AML-193 (cell line): ENCODE measurements at places on chromosomes 2 and 18.

GRCh38 chr18:48985161-48985560 lies 34.4 kb upstream of the SMAD7 start:
- no peak for DNase-seq

DNA sequence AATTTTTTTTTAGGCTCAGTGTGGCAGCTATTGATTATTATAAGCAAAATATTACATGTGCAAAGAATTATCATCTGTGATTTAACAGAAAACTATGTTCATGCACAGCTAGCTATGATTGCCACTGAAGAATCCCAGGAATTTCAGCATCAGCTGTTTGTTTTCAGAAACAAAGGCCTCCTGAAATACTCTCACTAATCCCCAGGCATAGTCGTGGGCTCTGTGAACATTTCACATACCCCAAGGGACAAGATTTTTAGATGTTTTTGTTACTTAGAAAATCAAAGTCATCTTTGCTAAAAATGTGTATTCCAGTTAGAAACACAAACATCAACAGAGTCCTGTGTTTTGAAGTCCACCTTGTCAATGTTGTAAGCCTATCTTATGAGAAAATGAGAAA lies 156.1 kb downstream of the MYO1B start:
- DNase-seq, result no peak

DNA sequence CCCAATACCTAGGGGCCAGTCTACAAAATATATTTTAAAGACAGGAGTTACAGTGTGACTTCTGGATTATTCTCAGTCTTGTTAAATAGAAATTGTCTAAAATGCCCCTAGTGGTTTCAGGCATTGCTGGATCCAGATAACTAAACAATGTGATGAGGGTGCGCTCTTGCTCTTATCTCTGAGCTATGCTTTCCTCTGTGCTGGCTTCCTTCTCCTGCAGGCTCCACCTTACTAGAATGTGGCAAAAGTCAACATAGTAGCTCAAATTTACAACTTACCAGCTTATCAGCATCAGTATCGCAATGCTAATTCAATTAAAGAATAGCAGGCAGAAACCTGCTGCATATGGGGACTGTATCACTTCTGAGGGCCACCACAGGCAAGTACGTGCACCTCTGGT lies 61.3 kb upstream of the RNU4ATAC start:
- DNase-seq, result no peak

- DNase-seq, result no peak
Observed at GRCh38 chr2:75012080-75012479, 53.6 kb downstream of the POLE4 start.

DNA sequence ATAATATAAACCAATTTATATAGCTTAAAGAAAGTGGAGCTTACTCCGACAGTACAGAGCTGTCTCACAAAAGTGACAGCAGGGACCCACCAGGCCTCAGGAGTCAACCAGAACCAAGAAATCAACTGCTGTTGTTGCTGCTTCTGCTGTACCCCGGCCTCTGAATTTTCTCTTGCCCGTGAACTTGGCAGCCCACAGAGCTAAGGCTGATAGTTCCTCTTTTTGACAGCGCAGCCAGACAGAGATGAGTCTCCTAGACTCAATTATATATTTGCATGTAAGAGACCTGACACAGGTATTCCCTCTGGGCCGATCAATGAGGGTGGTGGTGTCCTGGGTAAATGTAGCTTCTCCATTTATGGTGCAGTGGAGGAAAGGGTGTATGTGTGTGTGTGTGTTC lies 109.4 kb downstream of the KCTD1 start:
- DNase-seq, result no peak

- DNase-seq, result no peak
Observed at GRCh38 chr2:27441226-27441926, 805 bp upstream of the KRTCAP3 start.

GRCh38 chr2:84894131-84894586 lies 11.3 kb upstream of the TMSB10 start:
- DNase-seq, result no peak

DNA sequence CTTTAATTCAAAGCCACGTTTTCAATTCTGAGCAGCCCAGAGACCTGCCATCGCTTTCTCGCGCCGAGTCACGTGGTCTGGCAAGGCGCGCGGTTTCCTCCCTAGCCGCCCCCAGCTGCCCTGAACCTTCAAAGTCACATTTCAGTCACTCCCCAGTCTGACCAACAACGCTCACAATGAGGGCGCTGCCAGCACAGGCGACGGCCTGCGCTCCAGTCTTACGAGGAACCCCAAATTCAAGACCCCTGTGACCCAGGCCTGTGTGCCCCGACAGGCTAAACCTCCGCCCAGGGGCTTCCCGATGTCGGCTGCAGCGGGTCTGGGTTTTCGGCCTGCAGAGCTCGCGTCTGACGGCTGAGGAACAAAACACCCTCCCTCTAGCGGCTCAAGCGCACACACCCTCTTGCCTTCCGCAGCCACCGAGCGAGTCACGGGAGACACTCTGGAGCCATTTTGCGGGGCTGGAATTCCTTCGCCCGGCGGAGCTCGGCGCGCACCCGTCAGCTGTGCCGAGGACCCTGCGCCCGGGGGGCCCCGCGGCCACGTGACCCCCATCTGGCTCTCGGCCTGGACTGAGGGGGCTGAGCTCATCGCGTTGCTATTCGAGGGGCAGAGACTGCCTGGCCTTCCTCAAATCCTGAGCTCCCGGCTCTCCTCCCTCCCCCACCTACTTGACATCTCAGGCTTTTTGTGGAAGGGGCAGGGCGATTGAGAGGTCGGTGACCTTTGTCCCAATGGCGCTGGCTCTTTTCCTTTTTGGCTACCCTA lies 69.9 kb upstream of the ITGB6 start:
- no peak for DNase-seq

DNA sequence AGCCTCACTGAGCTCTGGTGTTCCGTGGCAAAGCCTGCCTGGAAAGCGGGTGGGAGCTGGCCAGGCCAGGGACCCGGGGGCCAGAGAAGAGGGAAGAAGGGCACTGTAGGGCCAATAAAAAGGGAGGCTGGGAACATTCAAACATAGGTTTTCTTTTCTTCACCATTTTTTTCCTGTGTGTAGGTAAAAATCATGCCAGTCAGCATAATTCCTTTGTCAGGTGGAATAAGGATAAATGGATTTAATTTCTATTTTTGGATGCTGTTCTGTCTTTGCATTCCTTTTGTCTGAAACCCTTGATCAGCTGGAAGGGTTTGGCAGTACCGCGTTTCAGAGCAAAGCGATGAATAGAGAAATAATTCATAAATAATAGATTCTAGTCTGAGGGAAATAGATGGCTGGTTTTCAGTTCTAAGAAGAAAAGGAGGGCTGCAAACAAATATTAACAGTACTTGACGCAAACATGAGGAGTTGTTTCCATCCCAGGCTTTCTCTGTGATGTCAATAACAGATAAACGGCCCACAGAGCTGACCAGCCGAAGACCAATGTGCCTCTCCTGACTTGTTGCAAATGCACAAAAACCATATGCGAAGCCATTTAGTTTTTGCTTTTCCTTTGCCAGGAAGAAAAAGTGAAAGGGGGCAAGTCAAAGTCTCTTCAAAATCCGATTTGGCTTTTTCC lies 384.4 kb downstream of the TSN start:
- no peak for DNase-seq

DNA sequence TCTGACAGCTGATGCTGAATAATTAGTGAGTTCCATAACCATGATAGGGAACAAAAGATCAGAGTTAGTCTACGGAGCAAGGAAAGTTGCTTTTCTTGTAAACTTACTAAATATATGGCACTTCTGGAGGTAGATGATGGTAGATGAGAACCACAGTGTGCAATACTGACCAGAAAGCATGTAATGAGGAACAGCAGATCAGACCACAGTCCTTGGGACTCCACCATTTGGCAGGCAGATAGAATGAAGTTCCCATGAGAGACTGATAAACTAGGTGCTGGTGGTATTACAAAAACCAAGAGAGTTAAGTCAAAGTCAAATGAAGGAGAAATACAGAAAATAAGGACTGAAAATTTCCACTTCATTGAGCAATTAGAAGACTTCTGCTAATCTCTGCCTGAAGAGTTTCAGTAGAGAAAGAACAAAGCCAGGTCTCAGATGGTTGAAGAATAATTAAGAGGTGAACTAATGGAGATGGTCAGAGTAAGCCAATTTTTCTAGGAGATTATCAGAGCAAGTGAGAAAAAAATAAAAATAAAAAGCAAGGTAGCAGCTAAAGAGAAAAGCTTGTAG lies 10.4 kb downstream of the CERKL start:
- DNase-seq, result no peak

DNA sequence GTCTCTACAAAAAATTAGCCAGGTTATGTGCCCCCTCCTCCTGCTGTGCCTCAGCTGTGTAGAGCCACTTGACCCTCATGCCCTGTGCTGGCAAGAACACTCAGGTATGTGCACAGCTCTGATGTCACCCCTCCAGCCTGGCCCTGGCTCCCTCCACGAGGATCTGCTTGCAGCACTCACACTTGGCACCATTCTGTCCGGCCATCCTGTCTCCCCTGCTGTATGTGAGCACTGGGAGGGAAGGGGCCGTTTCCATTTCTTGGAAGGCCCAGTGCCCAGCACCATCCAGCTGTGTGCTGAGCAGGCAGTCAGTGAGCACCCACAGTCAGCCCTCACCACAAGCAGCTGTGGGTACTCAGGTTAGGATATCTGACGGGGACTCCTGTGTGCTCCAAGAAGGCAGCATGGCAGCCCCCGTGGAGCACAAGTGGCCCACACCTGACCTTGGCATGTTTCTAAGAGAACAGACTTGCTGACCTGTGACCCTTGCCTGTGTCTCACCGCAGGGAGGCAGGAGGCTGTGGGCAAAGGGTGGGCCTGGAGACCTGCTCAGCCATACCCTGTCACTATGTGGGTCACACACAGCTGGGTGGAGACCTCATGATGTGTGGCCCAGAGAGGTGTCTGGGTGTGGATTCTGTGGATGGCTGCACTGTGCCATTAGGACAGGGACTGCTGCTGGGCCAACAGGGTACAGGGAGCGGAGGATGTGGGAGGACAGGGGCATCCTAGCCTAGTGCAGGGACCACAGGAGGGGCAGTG lies 31.5 kb downstream of the USP34 start:
- no peak for DNase-seq

- no peak for DNase-seq
Observed at GRCh38 chr2:96359310-96359709, 23.7 kb downstream of the NCAPH start.

DNA sequence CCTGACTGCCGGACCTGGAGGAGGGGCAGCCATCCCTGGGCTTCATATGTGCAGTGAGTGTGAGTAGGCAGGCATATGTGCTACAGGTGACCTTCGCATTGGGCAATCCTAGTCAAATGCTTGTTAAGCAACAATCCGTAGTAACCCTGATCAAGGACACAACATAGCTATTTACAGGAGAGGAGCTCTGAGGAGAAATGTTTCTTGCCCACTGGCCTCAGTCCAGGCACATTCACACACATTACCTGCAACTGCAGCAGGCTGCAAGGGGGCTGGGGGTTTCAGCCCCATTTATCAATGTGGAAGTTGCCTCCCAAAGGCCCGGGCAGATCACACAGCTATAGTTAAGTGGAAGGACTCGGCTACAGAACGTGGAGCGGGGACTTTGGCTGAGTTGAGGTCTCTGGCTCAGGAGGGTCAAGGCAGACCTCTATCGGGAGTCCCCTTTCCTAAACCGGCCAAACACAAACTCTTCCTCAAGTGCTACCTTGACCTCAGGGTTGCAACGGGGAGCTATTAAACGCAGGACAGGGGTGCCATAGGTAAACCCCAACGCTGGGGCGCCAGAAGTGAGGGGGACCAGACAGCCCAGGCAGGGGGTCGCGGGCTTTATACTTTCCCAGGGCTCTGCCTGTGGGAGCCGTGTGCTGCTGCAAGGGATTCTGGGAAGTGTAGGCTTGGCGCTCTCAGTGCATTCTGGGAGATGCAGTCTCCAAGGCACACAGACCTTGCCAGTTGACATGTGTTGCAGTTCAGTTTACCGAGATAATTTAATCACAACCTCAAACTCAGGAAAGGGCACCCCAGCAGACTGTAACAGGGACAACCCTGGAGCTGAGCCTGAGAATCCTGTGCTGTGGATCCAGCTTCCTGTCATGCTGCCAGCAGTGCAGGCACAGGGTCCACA lies 9.4 kb downstream of the KHK start:
- no peak for DNase-seq

GRCh38 chr18:41666231-41666630 lies 288.8 kb upstream of the PIK3C3 start:
- DNase-seq, result no peak

DNA sequence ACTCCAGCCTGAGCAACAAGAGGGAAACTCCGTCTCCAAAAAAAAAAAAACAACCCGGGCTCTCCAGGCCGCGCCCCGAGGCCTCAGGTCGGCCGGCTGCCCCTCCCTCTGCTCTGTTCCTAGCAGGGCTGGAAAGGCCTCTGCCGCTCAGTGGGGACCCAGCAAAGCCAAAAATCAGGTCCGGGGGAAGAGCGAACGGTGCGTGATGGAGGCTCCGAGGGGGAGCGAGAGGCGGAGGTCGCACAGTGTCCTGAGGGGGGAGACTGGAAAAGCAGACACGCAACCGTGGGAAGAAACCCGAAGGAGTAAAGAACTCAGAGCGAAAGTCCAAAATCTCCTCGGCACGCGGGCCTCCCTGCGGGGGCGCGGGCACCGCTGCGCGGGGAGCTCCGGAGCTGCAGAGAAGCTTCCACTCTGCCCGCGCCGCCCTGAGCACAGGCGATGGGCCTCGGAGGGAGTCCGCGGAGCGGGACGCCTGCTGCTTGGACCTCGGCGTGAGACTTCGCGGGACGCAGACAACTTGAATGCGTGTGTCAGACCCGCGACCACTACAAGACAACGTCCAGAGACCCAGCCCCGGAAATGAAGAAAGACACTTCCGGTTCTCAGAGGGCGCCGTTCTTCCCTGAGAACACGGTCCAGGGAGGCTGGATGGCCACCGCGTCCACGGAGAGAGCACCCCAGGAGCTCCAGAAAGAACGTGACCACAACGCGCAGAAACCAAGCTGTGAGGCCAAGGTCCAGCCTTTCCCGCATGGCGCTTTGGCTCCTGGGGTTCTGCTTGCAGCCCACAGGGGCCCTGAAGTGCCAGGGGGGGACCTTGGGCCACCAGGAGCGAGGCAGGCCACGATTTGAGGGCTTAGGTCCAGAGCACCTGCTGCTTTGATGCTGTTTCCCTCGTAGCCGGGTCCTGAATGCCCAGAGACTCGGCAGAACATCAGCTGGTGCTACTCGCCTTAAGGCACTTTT lies 219.8 kb downstream of the DPP10 start:
- no peak for DNase-seq

GRCh38 chr2:226077031-226077430 lies 677.5 kb downstream of the NYAP2 start:
- no peak for DNase-seq

- DNase-seq, result no peak
Observed at GRCh38 chr18:75757951-75758350, 330.4 kb upstream of the SMIM21 start.

GRCh38 chr2:195164930-195165329 lies 492.1 kb upstream of the SLC39A10 start:
- DNase-seq, result no peak

DNA sequence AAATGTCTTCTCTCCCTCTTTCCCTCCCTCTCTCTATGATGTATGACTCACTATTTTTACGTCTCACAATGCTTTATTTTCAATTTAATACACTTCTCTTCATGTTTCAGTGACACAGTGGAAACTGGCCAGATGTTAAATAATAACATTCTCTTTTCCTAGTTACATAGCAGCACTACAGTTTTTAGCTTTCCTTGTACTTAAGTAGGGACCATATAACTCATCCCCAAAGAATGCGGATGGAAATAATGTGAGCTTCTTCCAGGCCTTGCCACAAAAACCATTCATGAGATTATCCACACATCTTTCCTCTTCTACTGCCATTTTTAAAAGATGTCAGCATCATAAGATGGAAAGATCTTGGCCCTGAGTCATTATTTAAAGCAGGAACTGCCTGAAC lies 789.4 kb downstream of the LRP1B start:
- DNase-seq, result no peak
